NCI-H510A treated with DMSO at 0.1 percent for 48 hours (cell line): ENCODE measurements at places on chromosomes 7 and 10.

DNA sequence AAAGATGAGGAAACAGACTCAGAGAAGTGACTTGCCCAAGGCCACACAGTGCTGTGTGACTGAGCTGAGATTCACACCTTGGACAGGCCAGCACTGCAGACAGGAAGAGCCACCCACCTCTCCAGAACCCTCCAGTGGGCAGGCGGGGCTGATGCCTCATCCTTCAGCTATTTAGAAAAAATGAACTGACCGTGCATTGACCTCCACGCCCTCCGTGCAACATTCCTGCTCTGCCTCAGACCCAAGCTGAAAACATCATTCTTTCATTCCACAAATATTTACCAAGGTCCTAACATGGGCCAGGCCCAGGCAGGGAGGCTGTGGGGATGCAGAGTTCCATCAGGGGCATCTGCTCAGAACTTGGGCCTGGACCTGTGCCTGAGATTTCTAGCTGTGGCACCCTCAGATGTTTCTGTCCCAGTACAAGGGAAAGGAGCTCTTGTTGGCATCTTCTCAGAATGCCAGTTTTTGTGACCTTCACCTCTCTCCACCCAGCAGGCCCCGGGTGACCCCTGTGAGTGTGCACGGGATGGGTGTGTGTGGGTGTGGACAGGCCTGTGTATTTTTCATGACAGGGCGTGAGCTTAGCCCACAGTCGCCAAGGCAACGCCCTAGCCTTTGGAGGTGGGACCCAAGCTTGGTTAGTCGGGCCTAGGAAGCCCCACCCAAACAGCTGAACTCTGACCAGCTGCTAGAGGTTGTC is 6.5 kb downstream of the VSIR start:
- DNase-seq = no peak

DNA sequence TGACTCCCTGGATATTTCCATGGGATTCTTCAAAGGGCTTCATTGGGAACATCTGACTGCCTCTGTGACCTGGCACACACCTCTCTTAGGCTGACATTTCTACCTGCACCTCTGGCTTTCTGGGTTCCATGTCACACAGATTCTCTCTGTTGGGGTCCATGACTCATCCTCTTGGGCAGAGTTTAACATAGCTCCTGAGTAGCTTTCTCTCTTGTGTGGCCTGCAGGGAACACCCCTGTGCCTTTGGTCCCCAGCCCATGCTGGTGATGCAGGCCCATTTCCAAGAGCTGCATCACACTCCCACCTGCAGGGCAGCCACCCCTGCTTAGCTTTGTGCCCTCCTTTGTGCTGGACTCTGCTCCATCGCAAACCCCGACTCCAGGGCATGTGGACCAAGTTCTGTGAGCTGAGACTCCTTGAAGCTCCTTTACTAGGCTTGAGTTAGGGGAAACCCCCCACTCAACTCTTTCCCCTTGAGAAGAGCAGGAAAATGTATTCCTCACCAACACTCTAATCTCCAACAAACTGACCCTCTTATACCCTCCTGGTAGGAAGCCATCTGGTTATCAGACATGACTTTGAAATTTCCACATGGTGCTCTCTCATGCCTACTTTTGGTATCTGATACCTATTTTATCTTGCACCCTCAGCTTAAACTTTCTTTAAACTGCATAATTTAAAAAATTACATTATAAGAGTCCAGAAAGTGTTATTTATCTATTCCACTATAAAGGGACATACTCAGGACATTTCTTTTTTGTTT is 93.3 kb downstream of the ZNF777 start:
- no peak for DNase-seq

DNA sequence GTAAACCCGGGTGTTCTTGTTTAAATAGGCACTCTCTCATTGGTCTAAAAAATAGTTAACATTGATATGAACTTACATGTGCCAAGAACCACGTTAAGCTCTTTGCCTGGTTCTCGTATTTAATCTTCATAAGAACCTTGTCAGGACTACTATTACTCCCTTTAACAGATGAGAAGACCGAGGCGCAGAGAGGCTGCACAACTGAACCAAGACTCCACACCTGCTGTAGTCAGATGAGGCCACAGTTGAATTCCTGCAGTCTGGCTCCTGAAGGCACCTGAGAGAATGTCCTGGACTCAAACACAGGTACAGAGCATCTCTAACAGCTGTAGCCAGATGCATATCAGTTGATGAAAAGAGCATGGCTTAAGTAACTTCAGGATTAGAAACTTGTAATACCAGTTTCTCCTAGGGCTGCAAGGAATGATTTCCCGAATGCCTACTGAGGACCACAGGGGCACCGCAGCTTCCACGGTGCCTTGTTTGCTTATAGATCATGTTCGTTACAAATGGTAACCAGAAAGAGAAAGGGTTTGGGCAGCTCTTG is 9.5 kb downstream of the DDC start:
- DNase-seq = peak; percentile 75

DNA sequence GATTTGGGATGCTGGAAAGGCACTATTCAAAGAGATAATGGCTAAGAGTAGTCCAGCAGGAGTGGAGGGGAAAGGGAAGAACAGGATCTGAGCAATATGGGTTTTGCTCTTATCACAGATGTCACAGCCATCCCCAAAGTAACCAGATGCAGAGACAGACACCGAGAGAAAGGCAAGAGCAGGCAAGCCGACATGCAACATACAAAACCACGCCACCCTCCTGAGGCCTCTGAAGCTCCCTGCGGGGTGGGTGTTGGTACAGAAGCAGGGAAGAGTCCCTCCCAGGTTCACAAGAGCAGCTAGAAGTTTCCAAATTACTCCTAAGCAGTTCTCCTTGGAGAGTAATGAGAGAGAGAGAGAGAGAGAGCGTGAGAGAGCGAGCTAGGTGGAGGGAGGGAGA is 10.8 kb upstream of the C10orf53 start:
- DNase-seq = no peak

GRCh38 chr10:132094581-132095234 is 29.0 kb downstream of the JAKMIP3 start:
- no peak for DNase-seq

DNA sequence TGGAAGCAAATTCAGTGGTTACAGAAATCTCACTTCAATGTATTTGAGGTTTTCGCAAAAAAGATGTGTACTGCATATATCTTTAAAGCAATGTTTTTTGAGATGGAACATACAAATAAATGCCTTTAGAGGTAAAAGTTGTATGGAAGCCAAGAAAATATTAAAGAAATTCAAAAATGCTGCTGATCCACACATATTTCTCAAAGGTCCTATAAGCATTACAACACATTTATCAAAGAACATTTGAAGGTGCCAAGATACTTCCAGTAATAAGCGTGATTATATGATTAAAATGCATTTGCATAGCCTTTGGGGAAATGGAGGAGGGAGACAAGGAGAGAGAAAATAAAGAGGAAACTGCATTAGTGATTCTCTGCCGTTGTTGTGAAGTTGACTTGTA is 260.1 kb downstream of the BICC1 start:
- no peak for DNase-seq
